ENCODE measurements at places on chromosomes 12 and 14.
A peak's percentile ranks its signal among the peaks of the same experiment; 100 is the strongest.

- no peak for DNase-seq
- no peaks in the 10 kb centered on the region for H3K27me3 ChIP-seq
- no peaks in the 10 kb centered on the region for H3K4me1 ChIP-seq
- no peak overlapping the region for H3K4me3 ChIP-seq
These were observed 35.2 kb downstream of the BRMS1L start for GRCh38 chr14:35861204-35861868.

DNA sequence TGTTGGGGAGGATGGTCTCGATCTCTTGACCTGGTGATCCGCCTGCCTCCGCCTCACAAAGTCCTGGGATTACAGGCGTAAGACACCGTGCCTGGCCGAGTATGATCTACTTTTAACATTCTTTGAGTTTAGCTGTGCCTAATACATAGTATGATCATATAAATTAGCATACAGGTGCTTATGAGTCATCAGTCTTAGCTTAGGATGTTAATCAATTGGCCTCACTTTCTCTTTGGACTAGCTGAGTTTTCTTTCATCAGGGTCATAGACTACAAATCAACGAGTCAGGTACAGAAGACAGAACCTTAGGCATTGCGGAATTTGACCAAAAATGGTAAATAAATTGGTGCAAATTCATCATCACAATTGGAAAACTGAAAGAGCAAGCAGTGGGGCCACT, 2.2 kb downstream of the SLC25A21 start:
- H3K4me1 ChIP-seq: no peaks in the 10 kb centered on the region
- DNase-seq: no peak
- H3K27me3 ChIP-seq: peaks cover 15% of the 10 kb centered on the region
- no peak overlapping the region for H3K4me3 ChIP-seq
- H3K27ac ChIP-seq: no peak overlapping the region
- no peaks in the 10 kb centered on the region for H3K36me3 ChIP-seq

DNA sequence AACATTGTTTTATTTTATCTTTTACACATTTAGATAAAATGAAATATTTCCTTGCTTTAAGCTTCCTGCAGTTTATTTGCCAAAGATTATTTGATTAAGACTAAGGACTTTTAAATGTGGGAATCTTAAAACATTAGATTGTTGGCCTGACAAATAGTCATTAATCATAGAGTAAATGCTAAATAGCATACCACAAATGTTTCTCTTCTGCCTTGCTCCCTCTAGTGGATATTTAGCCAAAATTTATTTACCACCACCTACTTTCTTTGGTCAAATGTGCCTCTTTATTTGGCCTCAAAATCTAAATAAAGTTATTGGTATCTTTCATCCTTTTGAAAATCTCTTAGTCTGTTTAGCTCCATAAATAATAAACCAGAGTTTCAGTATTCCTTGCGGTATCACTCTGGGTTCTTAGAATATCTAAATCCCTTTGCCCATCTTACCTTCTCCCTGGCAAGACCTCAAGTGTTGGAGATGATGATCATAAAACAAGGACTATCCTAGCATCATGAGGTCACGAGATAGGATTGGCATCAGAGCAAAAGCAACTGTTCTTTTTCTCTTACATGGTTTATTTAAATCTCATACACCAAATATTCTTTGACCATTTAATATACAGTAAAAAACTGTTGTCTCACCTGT, 150.6 kb upstream of the AEBP2 start:
- no peak overlapping the region for H3K27ac ChIP-seq
- no peak for DNase-seq
- no peaks in the 10 kb centered on the region for H3K36me3 ChIP-seq
- no peaks in the 10 kb centered on the region for H3K27me3 ChIP-seq
- H3K4me1 ChIP-seq: no peaks in the 10 kb centered on the region
- H3K4me3 ChIP-seq: no peak overlapping the region

DNA sequence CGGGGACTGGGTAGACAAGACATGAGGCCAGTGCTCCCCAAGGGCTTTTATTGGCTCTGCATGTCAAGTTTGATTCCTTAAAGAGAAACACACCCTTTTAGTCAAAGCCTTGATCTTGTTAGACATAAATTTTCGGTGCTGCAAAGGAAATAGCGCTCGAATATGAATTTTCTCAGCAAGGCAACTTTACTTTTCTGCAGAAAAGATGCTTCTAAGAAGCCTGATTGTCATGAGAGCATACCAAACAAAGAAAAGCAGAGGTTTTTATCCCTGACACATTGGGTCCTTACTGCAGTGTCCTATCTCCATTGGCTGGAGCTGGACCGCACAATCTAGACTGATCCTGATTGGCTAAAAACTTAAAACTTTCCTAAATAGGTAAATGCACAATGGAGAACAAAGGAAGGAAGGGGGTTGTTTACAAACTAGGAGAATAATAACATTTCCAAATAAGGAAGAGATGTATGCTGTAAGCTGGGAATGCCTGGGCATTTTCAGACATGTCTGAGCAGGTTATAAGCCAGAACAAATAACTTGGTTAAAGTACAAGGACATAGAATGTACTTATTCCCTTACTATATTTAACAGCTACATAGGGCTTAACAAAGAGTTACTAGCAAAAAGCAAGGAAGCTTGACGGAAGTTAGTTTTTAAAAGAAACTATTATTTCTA, 17.2 kb downstream of the TXNRD1 start:
- H3K27ac ChIP-seq: no peak overlapping the region
- no peaks in the 10 kb centered on the region for H3K4me1 ChIP-seq
- peaks cover 3% of the 10 kb centered on the region for H3K27me3 ChIP-seq
- H3K4me3 ChIP-seq: no peak overlapping the region
- DNase-seq: no peak

GRCh38 chr14:51652168-51653078, 713 bp downstream of the FRMD6 start:
- H3K36me3 ChIP-seq: peaks cover 3% of the 10 kb centered on the region
- H3K27me3 ChIP-seq: peaks cover 11% of the 10 kb centered on the region
- no peak for DNase-seq
- H3K27ac ChIP-seq: peak overlapping the region; percentile 82

- peaks cover 89% of the 10 kb centered on the region for H3K36me3 ChIP-seq
- no peak for DNase-seq
- H3K27ac ChIP-seq: no peak overlapping the region
- peaks cover 5% of the 10 kb centered on the region for H3K4me1 ChIP-seq
- no peaks in the 10 kb centered on the region for H3K27me3 ChIP-seq
These were observed 35.3 kb upstream of the RTRAF start for GRCh38 chr14:51954031-51954430.

DNA sequence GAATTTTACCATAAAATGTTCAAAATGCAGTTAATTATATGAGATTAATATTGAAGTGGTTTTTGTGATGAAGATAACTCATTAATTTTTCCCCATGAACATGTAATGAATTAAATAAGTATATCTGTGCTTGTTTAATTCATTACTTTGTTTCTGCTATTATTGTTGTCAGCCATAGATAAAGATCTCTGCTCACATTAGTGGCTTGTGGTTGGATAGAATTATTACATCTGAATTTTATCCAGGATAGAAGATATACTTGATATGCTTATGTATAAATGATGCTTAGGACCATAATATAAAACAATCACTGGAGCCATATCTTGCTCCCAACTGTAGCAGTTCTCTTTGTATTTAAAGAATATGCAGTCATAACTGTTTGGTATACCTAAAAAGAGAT, 18.5 kb downstream of the TSPAN19 start:
- no peaks in the 10 kb centered on the region for H3K27me3 ChIP-seq
- no peak overlapping the region for H3K4me3 ChIP-seq
- no peaks in the 10 kb centered on the region for H3K36me3 ChIP-seq
- no peak for DNase-seq
- H3K27ac ChIP-seq: no peak overlapping the region
- no peaks in the 10 kb centered on the region for H3K4me1 ChIP-seq

- H3K27me3 ChIP-seq: no peaks in the 10 kb centered on the region
- DNase-seq: no peak
- peaks cover 37% of the 10 kb centered on the region for H3K36me3 ChIP-seq
- peaks cover 2% of the 10 kb centered on the region for H3K4me1 ChIP-seq
- no peak overlapping the region for H3K27ac ChIP-seq
These were observed 46.6 kb upstream of the TPH2 start for GRCh38 chr12:71892059-71892458.

- peaks cover 4% of the 10 kb centered on the region for H3K27me3 ChIP-seq
- H3K4me3 ChIP-seq: no peak overlapping the region
- no peaks in the 10 kb centered on the region for H3K4me1 ChIP-seq
- no peaks in the 10 kb centered on the region for H3K36me3 ChIP-seq
These were observed 483 bp upstream of the NR1H4 start for GRCh38 chr12:100473050-100473715.

DNA sequence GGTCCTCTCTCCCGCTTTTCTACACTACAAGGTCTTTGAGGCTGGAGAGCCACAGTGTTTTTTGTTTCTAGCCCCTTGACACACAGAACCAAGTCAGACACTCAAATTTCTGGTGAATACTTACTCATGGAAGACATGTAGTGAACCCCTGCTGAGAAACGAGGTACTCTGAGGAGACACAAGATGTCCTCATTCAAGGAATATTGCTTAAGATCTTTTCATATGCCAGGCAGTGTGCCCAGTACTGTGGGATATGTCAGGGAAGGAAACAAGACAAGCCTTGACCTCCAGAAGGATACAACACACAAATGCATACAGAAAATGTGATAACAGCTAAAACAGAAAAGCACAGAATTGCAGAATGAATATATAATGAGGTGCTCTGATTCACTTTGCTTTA, 75.9 kb downstream of the TMTC1 start:
- no peaks in the 10 kb centered on the region for H3K4me1 ChIP-seq
- H3K4me3 ChIP-seq: no peak overlapping the region

DNA sequence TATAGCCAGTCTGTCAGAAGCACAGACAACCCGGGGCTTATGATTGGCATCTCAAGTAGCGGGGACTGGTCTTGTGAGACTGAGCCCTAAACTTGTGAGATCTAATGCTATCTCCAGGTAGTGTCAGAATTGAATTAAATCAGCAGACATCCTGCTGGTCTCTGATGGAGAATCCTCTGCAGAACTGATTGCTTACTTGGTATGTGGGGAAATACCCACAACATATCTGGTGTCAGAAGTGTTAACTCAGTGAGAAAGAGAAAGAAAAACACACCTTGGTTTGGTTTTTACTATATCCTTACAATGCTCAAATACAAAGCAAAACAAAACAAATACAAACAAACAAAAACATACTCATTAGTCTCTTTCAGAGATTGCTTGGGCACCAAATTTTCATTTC, 10.0 kb downstream of the SEL1L start:
- no peaks in the 10 kb centered on the region for H3K27me3 ChIP-seq
- H3K27ac ChIP-seq: no peak overlapping the region
- no peak overlapping the region for H3K4me3 ChIP-seq
- no peak for DNase-seq
- peaks cover 28% of the 10 kb centered on the region for H3K4me1 ChIP-seq
- peaks cover 68% of the 10 kb centered on the region for H3K36me3 ChIP-seq

- peaks cover 2% of the 10 kb centered on the region for H3K36me3 ChIP-seq
- no peak for DNase-seq
- no peak overlapping the region for H3K27ac ChIP-seq
- H3K4me1 ChIP-seq: peaks cover 22% of the 10 kb centered on the region
These were observed 168.0 kb downstream of the TMTC3 start for GRCh38 chr12:88310069-88310468.

DNA sequence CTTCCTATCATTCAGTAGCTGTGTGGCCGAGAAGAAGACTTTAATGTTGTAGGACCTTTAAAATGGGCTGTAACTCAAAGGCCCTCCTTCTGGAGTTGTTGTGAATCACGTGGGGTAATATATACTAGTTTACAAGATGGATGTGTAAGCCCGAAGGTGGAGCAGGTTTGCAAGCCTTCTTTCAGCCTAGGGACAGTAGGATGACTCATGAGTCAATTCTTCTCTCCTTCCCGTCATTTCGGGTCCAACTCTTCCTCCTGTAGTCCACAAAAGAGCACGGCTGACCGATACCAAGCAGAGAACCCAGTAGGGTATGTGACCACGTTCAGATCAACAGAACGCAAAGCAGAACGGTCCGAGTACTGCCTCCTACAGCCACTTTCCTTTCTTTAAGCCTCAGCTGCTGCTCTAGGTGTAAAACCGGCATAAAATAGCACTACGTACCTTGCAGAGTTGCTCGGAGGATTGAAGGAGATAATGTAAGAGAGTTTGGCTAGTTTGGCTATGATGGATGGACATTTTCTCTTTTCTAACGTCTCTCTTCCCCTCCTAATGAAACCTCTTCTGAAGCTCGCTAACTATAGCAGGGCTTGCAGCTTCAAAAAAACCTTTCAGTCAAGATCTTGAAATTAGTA, 1.3 kb upstream of the RASSF3 start:
- peak; percentile 24 for DNase-seq
- H3K36me3 ChIP-seq: peaks cover 14% of the 10 kb centered on the region
- no peaks in the 10 kb centered on the region for H3K27me3 ChIP-seq
- H3K4me3 ChIP-seq: peak overlapping the region; percentile 86

DNA sequence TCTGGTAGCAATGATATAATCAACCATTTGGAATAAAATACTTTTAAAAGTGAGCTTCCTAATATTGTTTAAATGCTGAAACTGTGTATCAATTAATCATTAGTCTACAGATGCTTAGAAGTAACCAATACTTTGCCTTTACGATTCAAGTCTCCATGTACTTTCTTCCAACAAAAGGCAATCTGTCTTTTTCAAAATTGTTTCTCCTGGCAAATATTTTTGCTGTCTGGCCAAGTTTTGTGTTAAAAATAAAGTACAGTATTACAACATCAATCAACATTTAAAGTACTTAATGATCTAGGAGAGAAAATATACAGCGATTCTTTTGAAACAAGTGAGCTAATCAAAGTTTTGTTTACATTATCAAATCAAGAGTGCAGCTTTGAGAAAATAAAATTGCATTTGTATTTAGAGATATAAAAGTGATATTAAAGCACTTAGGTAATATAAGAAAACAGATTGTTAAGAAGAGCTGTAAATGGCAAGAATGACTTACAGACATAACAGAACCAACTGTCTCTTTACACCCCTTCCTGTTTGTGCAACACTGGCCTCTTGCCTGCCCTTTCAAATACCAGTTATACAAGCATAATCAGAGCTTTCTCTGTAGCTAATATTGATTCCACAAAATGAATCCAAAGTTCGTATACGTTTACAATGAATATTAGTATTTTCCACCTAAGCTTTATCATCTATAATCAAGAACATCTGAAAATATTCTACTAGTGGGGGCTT, 38.2 kb upstream of the FBLN5 start:
- H3K27ac ChIP-seq: no peak overlapping the region
- H3K4me3 ChIP-seq: no peak overlapping the region
- H3K36me3 ChIP-seq: peaks cover 71% of the 10 kb centered on the region

GRCh38 chr12:104520242-104520900, 63.6 kb downstream of the CHST11 start:
- no peak overlapping the region for H3K4me3 ChIP-seq
- peaks cover 10% of the 10 kb centered on the region for H3K36me3 ChIP-seq
- no peaks in the 10 kb centered on the region for H3K27me3 ChIP-seq
- DNase-seq: no peak

All from activated T-helper 2 cell treated with anti-CD3 and anti-CD28 coated beads, Interferon-gamma antibody, Interleukin-2, Interleukin-4, amounts not matched to agents 10 μg/mL and 5 μg/mL and 100 μg/mL, durations not matched to agents 14 hours and 24 hours and 36 hours (primary cell).